ENCODE measurements at places on chromosomes 5 and 9.

GRCh38 chr5:108101130-108101529, 280.8 kb downstream of the FBXL17 start:
- DNase-seq = no peak

DNA sequence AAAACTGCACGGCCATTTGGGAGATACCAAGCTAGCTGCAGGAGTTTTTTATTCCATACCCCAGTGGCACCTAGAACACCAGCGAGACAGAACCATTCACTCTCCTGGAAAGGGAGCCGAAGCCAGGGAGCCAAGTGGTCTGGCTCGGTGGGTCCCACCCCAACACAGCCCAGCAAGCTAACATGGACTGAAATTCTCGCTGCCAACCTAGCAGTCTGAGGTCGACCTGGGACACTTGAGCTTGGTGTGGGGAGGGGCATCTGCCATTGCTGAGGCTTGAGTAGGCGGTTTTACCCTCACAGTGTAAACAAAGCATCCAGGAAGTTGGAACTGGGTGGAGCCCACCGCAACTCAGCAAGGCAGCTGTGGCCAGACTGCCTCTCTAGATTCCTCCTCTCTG, 108.9 kb upstream of the CHD1 start:
- DNase-seq = peak; percentile 3

- DNase-seq = no peak
These were observed 3.1 kb downstream of the CLTB start for GRCh38 chr5:176413255-176413565.

DNA sequence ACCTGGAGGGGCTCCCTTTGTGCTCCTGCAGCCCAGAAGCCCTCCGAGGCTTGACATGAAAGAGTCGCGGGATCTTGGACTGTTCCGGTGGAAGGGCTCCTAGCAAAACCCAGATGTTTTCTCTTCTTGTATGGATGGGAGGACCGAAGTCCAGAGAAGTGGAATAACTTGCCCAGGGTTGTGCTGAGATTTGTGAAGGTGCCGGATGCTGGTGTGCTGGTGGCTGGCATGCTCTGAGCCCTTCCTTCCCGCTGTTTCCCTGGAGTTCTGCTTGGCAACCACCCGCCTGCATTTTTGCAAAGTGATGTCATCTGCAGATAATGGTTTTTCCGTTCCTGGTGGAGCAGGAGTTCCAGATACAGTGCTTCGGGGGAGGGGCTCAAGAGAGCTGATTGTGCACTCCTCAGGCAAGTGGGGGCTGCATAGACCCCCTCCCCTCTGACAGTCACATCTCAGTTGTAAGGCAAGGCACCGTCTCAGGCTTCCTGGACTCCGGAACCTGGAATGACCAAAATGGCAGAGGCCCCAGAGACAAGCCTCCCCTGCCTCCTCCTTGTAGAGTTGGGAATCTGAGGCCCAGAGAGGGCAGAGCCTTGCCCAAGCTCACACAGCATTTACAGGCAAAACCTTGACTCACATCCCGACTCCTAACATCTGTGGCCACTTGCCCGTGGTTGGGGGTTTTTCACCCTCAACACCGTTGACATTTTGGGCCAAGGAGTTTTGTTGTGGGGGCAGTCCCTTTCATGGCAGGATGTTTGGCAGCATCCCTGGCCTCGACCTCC, 157.0 kb downstream of the RGS3 start:
- DNase-seq = no peak

DNA sequence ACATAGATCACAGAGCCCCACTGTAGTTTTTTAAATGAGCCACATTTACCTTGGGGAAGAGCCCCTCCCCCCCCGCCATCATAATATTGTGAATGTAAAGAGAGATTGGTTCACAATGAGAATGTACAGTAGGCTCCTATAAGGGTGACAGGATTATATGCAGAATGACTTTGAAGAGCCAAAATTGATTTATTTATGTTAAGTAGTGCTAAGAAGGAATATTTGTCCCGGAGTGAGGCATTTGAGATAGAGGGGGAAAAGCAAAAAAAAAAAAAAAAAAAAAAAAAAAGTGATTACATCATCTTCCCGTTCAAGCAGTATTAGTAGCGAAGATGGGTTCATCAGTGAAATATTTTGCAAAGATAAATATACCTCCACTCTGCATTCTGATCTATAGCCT, 73.9 kb downstream of the PIK3R1 start:
- DNase-seq = no peak

- no peak for DNase-seq
These were observed 13.1 kb downstream of the LOX start for GRCh38 chr5:122064992-122065391.

- no peak for DNase-seq
These were observed 85.4 kb upstream of the CPEB4 start for GRCh38 chr5:173802670-173803165.

GRCh38 chr9:136754626-136755301, 3.3 kb downstream of the LCN8 start:
- no peak for DNase-seq

- DNase-seq = no peak
These were observed 9.4 kb downstream of the RXRA start for GRCh38 chr9:134335486-134336220.

- no peak for DNase-seq
These were observed 61.1 kb upstream of the SV2C start for GRCh38 chr5:76021936-76022584.

DNA sequence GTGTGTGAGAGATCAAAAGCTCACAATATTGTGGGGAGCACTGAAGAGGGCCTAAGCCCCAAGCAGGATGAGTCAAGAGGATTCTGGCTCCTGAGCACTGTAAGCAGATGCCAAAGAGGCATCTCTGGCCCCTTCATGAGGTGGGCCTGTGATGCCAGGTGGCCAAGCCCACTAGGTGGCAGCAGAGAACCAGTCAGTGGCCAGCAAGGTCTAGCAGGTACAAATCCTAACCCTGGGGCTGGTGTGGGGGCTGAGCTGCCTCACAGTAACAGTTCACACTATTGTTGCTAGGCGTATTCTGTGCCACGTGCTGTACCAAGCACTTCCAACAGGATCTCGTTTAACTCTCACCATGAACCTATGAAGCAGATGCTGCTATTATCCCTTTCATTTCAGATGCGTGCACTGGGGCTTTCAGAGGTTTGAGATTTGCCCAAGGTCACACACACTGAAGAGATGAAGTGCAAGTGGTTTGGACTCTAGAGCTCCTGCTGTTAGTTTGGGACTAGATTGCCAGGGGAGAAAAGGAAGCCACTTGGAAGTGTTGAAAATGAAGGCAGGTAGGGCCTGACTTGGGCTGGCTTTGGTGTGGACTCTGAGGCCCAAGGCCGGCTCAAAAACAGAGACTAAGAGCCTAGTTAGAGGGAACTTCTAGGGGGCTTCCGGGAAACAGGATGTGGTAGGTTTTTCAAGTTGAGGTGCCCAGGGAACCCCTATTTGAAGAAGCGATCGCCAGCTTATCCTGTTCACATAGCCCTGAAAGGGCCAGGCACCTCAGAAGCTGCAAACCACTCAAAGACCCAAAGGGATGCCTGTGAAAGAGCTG, 4.4 kb upstream of the MLANA start:
- peak; percentile 68 for DNase-seq

DNA sequence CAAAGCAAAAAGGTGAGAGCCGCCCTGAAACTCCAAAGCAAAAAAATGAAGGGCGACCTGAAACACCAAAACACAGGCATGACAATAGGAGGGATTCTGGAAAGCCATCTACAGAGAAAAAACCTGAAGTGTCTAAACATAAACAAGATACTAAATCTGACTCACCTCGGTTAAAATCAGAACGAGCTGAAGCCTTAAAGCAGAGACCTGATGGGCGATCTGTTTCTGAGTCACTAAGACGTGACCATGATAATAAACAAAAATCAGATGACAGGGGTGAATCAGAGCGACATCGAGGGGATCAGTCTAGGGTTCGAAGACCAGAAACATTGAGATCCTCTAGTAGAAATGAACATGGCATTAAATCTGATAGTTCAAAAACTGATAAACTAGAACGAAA, 108.8 kb downstream of the NIPBL start:
- DNase-seq = no peak

GRCh38 chr5:72109625-72110024, 2.4 kb downstream of the MAP1B start:
- DNase-seq = no peak

DNA sequence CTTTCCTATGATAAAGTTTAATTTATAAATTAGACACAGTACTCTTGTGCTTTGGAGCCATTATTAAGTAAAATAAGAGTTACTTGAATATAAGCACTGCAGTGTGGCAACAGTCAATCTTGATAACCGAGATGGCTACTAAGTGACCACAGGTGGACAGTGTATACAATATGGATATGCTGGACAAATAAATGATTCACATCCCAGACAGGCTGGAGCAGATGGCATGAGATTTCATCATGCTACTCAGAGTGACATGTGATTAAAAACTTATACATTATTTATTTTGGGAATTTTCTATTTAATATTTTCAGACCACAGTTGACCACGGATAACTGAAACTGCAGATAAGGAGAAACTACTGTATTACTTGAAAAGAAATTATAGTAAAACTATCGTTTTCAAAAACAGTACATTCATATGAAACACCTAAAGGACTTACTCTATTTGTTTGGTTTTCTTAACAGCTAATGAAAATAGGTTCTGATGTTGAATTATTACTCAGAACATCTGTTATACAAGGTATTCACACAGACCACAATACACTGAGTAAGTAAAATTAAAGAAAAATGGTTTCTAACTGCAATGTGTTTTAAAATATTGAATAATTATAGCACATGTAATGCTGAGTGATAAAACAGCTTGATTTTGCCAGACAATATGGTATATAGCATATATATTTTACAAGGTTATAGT, 16.0 kb downstream of the LYRM7 start:
- DNase-seq = no peak

- no peak for DNase-seq
These were observed 3.0 kb upstream of the UBE2R2 start for GRCh38 chr9:33813712-33814641.

DNA sequence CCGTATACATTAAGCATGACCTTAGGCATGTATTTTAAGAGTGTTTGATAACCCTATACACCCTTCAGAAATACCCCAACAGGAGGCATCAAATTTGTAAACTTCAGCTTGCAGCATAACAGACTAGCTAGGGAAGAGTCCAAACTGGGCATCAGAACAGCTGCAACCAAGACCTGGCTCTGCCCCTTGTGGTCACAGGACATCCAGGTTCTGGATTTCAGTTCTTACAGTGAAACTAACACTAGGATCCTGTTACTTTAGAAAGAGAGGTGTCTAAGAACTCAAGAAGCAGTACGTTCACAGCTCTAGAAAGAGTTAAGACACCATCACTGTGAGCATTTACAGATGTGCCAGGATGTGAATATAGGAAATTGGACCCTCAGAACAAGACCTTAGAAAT, 229.8 kb downstream of the BNC2 start:
- no peak for DNase-seq

- DNase-seq = no peak
These were observed 64.5 kb downstream of the MAMDC2 start for GRCh38 chr9:70108181-70108580.

DNA sequence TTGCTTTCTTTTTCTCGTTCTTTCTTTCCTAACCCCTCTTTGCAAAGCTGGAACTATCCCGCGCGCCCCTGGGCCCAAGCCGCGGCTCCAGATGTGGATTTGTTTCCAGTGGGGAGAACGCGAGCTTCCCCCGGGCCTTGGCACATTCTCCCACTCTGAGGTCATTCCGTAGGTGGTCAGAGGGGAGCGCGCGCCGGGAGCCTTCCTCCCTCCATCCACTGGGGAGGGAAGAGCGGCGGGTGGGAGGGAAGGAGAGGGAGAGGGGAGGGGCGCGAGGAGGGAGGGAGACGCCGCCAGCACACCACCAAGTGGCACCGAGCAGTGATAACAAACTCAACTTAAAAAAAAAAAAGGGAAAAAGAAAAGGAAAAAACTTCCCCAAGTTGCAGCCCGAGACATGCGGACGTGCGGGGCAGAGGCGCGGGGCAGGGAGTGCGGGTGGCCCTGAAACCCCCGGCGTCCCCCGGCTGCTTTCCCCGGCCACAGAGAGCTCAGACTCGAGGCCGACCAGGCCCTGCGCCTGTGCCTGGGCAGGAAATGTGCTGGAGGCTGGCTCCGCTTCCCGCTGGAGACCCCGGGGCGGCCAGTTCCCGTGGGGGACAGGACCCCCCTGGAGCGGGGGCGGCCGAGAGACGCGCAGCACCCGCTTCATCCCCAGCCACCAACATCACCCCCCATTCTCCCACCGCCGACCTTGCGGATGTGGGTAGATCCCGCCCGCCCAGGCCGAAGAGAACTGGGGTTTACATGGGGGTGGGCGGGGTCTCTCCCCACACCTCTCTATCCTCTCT, 3.1 kb downstream of the IER5L start:
- DNase-seq = no peak

DNA sequence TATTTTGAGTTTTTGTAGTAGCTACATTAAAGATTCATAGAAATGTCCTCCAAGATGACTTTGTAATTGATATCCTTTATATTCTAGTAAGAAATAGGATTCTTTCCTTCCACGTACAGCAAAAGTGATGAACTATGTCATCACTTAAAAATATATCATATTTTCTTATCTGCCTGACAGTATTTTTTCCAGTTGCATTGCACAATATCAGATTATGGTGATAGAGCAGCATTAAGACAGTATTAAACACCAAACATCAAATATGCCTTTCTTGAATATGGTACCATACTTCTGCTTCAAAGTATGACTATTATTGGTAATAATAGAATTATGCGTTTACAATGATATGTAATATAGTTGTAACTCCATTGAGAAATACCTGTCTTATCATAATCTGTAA, 919.8 kb upstream of the EDIL3 start:
- no peak for DNase-seq
